OCI-LY7 (cell line): ENCODE measurements at places on chromosomes 5 and 9. TPM values are rescaled to one million over a fixed set of nuclear protein-coding genes. Genes with fewer than 3 reads are reported as not detected.

The PCDHGA3 gene
- total RNA-seq = 0.36 and 0.65 TPM in 2 replicates

The GPR150 gene
- total RNA-seq = not detected in 2 replicates

GRCh38 chr5:126198531-126198930, 224.7 kb upstream of the GRAMD2B start:
- no peak for DNase-seq

GRCh38 chr9:130519927-130520326, 59.5 kb upstream of the FUBP3 start:
- no peak for DNase-seq

- no peak for DNase-seq
Observed at GRCh38 chr9:127885508-127886281, 8.2 kb upstream of the AK1 start.

GRCh38 chr9:78292026-78292425, 4.9 kb upstream of the PSAT1 start:
- no peak for DNase-seq

- no peak for DNase-seq
Observed at GRCh38 chr5:178398901-178399700, 166.5 kb upstream of the PHYKPL start.

- no peak for DNase-seq
Observed at GRCh38 chr9:70883056-70883455, 238.4 kb downstream of the TRPM3 start.

The RNF130 gene
- not detected in 2 replicates for total RNA-seq

The STK32A gene
- not detected in 2 replicates for total RNA-seq

- no peak for DNase-seq
Observed at GRCh38 chr5:57836921-57837320, 354.3 kb upstream of the ACTBL2 start.

The CDH6 gene
- total RNA-seq = not detected in 2 replicates

The AGXT2 gene
- total RNA-seq = not detected in 2 replicates

The SHROOM1 gene
- total RNA-seq = 1.8 and 2.4 TPM in 2 replicates

The CCNI2 gene
- not detected in 2 replicates for total RNA-seq

The INSL4 gene
- total RNA-seq = not detected in 2 replicates
